ENCODE measurements at places on chromosomes 5 and 9.

- no peak overlapping the region for H3K27ac ChIP-seq
- H3K4me3 ChIP-seq, result no peak overlapping the region
- no peaks in the 10 kb centered on the region for H3K36me3 ChIP-seq
- peaks cover 18% of the 10 kb centered on the region for H3K4me1 ChIP-seq
Measured at GRCh38 chr9:76379494-76379893, 14.7 kb downstream of the RFK start.

GRCh38 chr5:53359916-53360517 is 120.4 kb upstream of the FST start:
- H3K27ac ChIP-seq, result peak overlapping the region; percentile 99
- H3K4me1 ChIP-seq, result peaks cover 84% of the 10 kb centered on the region
- H3K27me3 ChIP-seq, result no peaks in the 10 kb centered on the region
- DNase-seq, result peak; percentile 44
- no peak overlapping the region for H3K4me3 ChIP-seq
- peaks cover 46% of the 10 kb centered on the region for H3K36me3 ChIP-seq

DNA sequence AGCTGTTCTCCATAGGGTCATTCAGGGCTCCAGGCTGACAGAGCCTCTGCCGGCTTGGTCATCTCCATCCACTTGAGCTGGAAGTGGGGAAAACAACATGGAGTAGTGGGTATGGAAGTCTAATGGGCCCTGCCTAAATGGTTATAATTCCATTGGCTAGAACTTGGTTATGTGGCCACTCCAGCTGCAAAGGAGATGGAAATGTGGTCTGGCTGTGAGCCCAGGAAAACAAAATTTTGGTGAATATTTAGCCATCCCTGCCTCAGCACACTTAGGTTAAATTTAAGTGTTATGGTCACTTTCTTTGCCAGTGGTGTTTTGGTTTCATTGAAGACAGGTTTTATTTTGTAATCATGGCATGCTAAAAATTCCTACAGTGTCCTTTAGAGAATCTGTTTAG is 112.3 kb downstream of the SMARCA2 start:
- no peaks in the 10 kb centered on the region for H3K4me1 ChIP-seq
- H3K36me3 ChIP-seq, result peaks cover 4% of the 10 kb centered on the region
- H3K27me3 ChIP-seq, result no peaks in the 10 kb centered on the region
- no peak overlapping the region for H3K27ac ChIP-seq
- no peak for DNase-seq

DNA sequence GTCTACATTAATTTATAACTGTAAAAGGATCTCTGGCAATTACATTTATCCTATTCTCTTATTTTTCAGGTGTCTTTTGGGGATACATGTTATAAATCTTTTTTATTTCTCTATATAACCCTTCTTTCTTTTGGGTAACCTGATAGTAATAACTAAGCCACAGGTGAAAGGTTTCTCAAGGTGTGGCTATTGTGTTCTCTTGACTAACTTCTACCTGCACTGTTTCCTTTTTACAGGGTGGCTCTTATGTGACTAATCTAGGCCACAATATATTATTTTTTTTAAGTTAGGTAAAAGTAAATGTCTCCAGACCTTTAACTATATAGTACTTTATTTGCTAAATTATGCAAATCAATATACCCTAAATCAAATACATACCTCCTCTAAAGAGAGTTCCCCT is 193.2 kb downstream of the EFNA5 start:
- no peaks in the 10 kb centered on the region for H3K27me3 ChIP-seq
- DNase-seq, result no peak
- peaks cover 85% of the 10 kb centered on the region for H3K4me1 ChIP-seq
- peak overlapping the region; percentile 96 for H3K27ac ChIP-seq
- H3K4me3 ChIP-seq, result peak overlapping the region; percentile 35

DNA sequence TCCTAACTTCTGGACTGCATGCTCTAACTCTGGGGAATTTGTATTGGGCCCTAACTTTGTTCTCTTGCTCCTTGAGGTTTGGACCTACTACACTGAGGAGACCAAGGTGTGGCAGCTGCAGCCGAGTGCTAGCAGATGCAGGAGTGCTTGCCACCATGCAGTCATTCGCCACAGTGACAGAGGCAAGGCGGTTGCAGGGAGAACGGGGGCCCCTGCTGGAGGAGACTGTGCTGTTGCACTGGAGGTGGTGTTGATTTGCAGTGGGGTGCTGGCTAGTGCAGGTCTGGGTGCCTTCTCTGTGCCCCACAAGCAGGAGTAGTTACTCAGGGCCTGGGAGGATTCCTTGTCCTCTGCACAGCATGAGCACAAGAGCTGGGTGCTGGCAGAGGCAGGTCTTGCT is 22.4 kb upstream of the DIRAS2 start:
- no peak overlapping the region for H3K4me3 ChIP-seq
- no peaks in the 10 kb centered on the region for H3K27me3 ChIP-seq
- H3K4me1 ChIP-seq, result peaks cover 7% of the 10 kb centered on the region
- peak; percentile 17 for DNase-seq

DNA sequence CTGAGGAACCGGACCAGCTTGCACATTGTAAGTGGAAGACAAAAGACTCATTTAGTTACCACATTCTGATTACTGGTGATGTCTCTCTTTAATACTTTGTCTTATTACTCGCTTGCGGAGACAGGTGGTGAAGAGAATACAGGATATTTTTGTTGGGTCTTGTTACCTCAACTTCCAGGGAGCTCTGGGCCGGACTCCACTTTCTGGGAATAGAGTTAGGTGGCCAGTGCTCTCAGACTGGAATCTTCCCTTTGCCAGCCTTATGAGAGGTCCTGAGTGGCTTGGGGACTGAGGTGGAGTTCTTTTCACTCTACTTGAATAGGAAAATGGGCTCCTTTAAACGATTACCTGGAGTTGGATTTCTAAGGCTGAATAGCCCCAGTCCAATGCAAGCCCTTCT is 33.3 kb upstream of the SPRY4 start:
- no peaks in the 10 kb centered on the region for H3K27me3 ChIP-seq
- H3K27ac ChIP-seq, result peak overlapping the region; percentile 82
- H3K4me1 ChIP-seq, result peaks cover 62% of the 10 kb centered on the region

- no peaks in the 10 kb centered on the region for H3K27me3 ChIP-seq
- peak overlapping the region; percentile 50 for H3K27ac ChIP-seq
- H3K36me3 ChIP-seq, result peaks cover 14% of the 10 kb centered on the region
Measured at GRCh38 chr5:134438721-134439123, 27.0 kb upstream of the CDKN2AIPNL start.

DNA sequence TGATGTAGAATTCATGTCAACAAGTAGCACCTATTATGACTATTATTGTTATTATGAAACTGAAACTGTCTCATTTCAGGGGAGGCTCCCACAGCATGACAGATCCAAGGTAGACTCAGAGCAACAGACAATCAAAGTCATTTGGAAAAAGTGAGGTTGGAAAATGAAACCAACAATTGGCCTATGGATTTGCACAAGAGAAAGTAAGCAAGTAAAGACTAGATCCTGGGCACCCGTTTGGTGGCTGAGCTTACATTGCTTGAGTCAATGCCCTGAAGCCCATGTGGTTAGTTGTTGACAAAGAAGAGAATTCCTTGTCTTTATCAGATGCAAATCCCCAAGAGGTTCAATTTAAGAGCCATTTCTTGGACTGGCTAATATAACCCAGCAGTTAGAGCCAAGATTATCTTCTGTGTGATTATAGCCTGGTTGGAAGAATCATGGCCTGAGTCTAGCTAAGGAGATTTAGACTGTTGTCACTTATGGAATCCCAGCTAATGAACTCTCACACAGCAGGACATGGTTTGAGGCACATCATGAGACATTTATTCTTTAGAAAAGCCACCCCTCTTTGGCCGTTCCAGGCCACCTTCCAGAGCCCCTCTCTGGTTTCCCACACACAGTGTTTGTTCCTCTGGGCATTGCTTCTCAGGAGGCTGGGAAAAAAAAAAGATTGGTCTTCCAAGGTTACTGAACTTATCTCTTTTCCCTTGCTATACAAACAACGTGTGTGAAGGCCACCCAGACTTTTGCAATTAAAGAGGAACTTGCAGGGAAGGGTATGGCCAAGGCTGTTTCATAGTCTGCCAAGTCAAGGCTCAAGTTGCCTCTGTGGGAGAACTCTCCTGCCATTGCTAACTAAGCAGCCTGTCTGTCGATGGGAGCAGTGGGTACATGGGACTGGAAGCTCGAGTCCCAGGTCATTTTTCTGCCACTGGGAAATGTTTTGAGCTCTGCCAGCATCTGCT is 399.5 kb downstream of the ENC1 start:
- no peaks in the 10 kb centered on the region for H3K36me3 ChIP-seq
- H3K4me1 ChIP-seq, result peaks cover 46% of the 10 kb centered on the region
- no peak overlapping the region for H3K4me3 ChIP-seq
- peak overlapping the region; percentile 73 for H3K27ac ChIP-seq

DNA sequence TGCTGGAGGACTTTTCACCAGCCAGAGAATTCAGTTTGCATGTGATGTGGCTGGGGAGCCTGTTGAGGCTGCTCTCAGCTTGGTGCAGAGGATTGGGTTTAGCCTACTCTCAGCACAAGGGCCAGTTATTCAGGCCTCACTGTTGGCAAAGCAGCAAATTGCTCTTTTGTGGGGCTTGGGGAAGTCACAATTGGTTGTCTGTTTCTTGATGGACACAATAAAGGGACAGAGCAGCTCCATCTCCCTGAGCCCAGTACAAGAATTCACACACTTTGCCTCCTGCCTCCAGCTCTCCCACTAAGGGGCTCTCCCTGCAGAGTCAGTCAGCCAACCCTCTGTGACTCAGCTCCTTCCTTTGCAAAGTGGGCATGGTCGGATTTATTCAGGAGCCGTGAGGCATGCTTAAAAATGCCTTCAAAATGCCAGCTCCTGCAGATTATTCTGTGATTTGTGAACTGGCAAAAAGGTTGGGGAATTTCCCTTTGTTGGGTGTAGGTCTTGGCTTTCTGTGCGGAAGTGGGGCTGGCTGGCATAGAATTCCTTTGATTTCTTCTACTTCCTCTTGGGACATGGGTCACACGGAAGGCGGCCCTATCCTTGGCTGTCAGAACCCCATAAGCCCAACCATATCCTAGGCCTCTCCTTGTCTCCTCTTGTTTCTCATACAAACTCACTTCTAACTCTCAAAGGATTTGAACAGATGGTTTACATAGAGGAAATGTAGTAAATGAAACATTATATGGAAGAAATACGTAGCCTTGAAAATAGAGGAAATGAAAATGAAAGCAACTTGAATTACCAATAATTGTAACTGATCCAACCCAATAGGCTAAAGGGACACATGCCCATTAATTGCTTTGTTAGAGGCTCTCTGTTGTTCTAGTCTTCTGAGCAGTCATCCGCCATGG is 118.7 kb upstream of the CD180 start:
- DNase-seq, result peak; percentile 50
- peak overlapping the region; percentile 17 for H3K4me3 ChIP-seq
- H3K4me1 ChIP-seq, result peaks cover 10% of the 10 kb centered on the region
- H3K36me3 ChIP-seq, result no peaks in the 10 kb centered on the region

DNA sequence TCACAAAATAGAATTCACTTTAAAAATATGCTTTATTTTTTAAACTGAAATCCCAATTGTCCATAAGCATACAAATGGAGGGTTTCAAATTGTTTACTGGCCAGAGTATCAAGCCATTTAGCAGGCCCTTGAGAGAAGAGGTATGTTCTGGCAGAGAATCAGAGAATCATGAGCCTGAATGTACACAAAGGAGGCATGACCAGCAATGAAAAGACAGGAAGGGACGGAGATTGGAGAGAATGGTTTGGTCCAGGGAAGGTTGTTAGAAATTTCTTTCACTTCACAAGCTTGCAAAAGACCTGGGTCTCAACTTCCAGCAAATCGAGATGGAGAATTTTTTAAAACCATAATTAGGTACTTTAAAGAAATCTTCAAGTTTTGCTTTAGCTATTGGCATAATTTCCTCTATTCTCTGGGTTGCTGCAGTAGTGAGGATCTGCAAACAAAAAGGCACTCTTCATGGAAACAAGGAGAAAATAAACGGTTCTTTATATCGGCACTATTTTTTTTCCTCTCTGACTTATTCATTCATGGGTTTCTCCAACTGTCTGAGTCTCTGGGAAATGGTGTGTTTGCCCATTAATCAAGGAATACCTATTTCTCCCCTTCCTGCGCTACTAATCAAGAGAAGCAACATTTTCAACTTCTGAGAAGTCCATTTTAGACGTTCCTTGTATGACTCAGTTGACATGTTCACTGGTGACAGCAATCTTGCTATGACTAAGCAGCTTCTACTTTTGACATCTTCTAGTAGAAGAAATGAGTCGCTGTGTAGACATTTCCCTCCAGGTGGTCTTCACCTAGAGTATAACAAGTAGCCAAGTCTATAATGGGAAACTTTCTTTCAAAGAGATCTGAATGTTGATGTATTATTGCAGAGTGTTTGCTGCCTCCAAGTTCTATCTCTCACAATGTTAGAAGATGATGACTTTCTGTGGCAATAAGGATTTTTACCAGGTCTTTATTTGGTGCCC is 23.1 kb upstream of the ERCC6L2 start:
- H3K27ac ChIP-seq, result no peak overlapping the region
- no peaks in the 10 kb centered on the region for H3K4me1 ChIP-seq
- DNase-seq, result no peak
- no peak overlapping the region for H3K4me3 ChIP-seq
